ENCODE measurements at places on chromosomes 6 and 20.

DNA sequence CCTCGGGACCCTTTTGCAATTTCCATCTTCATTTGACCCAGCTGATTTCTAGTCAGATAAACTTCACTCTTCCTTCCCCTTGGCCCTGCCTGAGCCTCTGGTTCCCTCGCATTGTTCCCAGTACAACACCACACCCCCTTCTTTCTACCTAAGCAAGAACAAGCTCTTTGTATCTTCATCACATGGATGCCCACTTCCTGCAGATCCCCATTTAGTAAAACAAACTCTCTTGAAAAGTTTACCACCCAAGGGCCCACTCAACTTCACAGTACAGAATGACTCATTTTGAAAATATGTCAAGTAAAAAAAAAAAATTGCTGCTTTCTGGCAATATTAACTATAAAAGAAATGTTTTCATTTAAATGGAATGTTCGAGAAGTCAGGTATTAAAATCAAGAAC lies 5.2 kb downstream of the FAXC start:
- peak; percentile 48 for DNase-seq

GRCh38 chr6:2959909-2960719 lies 11.3 kb downstream of the SERPINB6 start:
- DNase-seq = peak; percentile 76

DNA sequence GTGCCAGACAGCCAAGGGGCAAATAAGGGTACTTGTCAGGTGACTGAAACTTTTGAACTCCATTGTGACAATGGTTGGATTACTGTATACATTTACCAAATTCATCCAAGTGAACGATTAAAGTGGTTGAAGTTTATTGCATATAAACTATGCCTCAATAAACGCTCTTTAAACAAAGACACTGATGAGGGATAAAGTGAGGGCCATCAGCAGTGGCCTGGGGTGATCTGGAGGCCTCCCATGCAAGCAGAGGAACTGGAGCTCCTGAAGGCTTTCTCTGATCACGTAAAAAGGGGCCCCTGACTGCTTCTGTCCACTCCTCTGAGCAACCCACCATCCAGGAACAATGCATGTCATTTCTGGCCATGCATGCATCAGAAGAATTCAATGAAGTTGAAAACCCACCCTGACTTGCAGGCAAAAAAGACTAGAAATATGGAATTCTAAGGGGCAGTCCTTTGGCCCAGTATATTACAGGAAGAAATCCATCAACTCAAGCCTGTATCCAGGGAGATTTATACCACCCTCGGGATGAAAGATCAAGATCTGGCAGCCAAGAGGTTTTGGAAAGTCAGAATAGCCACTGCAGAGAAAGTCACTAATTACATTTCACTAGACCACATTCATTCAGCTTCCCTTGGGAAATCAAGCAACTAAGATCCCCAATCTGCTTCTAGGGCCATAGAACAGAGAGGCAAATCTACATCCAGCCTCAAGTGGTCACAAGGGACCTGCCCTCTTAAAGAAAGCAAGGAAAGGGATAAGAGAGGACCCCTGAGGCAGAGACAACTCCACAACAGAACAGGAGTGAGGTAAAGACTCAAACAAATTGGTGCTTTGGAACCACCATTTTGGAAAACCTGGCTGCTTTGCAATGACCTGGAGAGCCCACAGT lies 31.7 kb upstream of the RAB22A start:
- no peak for DNase-seq

GRCh38 chr20:21436205-21436604 lies 38.9 kb upstream of the NKX2-4 start:
- peak; percentile 92 for DNase-seq

All from kidney epithelial cell (primary cell).